Esophagus squamous epithelium (tissue), 5 donors: ENCODE measurements at places on chromosomes 11 and 22.

DNA sequence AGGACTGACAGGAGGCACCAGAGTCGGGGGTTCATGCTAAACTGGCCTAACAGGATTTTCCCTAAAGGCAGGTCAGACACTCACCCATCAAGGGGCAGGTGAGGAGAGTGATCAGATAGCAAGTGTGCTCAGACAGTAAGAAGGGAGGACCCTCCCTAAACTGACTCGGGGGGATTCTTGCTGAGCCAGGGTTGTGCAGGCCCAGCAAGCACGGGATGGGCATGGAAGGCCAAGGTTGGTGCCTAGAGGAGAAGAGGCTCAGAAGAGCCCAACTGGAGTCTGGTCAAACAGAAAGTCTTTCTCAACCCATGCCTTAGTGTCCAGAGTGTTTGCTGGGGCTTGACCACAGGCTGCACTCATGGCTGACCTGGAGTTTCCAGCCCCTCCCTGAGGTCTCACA, 6.2 kb upstream of the APOL1 start:
- no peak for DNase-seq

GRCh38 chr22:38935023-38935422, 22.4 kb upstream of the APOBEC3A start:
- no peak for DNase-seq

DNA sequence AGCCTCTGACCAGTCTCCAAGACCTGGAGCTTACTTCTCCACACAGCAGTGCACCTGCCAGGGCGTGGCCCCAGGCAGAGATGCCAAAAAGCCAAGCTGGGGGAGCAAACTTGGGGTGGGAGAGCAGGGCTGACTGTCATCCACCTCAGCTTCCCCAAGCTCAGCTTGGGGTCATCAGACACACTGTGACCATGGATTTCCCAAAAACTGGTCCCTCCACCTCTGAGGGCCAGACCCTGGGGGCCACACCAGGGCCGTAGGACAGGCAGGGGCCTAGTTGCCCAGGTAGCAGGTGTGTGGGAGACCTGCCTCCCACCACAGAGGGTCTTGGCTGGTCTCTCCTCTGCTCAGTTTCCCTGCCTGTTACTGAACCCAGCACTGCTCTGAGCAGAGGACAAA, 30.6 kb downstream of the ARVCF start:
- DNase-seq: no peak

DNA sequence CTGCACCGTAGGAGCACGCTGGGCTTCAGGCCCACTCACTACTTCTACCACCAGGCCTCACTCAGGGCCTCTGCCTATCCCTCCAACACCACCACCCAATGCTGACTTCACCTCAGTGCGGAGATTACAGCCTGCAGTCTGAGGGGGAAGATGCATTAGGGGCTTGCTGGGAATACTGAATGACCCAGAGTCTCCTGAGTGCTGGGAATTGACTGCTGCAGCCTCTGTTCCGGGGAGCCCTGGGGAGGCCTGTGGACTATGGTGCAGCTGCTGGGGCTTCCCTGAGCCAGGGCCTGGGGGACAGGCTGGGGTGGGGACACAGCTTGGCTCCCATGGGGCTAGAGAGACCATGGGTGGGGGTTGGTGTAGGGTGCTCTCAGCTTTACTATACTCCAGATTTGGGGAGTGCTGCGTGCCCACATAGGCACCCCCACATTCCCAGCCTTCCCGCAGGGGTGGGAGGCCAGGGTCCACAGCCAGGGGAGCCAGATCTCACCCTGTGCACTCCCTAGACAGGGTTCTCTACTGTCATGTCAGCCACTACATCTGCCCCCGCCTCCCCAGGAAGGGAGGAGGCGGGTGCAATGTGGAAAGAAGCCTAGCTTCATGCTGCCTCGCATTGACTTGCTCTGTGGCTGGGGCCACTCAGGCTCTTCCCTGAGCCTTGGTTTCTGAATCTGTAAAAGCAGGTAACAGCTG, 44.4 kb downstream of the GDPD5 start:
- DNase-seq: no peak

GRCh38 chr22:29152045-29152953, 53.4 kb upstream of the EMID1 start:
- DNase-seq: no peak

GRCh38 chr11:3664032-3664630, 7.1 kb downstream of the CHRNA10 start:
- no peak for DNase-seq

DNA sequence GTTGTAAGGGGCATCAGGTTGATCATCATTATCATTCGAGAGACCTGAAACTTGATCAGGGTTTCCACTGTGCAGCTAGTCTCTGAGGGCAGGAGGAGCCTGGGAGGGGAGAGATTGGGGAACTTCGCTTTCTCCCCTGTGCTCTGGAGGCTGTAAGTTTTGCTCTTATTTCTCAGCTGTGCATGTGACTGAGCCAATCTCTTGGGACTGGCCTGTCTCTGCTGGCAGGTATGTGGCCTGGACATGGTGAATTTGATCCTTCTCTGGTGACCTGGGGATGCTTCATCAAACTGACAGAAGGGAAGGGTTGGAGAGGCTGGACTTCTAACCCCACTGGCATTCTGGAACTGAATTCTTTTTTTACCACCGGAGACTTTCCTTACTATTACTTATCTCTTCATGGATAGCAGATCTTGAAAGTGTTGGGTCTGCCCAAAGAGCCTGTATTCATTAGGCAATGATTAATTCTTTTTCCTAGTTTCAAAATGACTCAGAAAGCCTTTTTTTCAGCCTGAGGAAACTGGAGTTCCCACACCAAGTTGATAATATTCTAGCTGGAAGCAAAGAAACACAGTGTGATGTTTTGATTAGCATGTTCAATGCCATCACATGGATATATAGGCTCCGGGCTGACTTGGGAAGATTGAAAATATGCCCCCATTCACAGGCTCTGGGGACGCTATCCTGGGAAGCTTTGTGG, 36.5 kb downstream of the TSPAN18 start:
- no peak for DNase-seq

DNA sequence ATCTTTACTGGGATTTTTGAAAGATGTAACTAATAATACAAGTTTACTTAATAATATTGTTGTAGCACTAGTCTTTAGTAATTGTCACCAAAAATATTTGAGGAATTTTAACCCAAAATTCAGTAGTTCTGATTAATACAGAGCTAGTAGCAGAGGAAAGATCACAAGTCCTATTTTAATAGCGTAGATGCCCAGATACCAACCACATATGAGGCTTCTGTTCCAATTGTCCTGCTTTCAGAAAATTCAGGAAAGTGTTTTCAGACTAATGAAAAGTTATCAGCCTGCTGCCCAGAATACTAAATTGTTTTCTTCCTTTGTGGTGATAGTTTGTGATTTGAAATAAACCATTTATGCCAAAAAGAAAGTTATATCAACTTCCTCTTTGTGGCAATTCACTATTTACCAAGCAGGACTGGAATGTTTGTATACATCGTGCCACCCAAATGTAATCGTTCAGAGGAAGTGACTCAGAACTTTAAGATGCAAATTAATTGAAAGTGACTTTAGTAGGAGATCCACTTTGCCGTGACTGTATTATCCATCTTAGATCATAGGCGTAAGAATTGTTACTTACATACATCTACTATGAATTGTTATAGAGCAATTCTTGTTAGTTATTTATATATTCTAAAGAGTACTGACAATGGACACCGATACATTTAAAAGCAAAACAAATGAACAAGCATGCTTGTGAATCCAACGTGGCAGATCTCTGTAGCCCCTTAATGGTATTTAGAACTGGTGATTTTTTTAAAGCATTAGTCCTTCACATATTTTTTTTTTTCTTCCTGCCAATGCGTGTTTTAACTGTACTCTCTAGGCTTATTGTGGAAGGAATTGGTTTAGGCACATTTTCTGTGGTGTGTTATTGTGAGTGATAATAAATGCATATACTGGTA, 231.0 kb downstream of the DDX10 start:
- no peak for DNase-seq

DNA sequence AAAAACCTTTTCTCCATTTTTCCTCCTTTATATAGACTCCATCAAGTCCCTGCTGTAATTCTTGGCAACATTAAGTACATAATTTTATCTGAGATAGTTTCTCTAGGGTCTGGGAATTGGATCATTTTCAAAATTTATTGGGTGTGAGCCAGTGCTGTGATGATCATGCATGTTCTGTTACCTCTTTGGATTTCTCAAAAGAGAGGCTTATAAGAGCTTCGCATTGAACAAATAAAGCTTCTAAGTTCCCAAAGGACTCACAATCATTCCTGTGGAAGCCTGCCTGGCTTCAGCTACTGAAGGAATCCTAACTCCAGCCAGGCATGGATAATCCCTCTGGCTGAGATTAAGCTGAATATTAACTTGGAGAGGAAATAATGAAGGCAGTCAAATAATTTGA, 208.5 kb downstream of the RAB38 start:
- no peak for DNase-seq

GRCh38 chr11:2945031-2945756, 16.0 kb upstream of the PHLDA2 start:
- no peak for DNase-seq

- no peak for DNase-seq
Observed at GRCh38 chr22:43616645-43617044, 195.5 kb downstream of the EFCAB6 start.

DNA sequence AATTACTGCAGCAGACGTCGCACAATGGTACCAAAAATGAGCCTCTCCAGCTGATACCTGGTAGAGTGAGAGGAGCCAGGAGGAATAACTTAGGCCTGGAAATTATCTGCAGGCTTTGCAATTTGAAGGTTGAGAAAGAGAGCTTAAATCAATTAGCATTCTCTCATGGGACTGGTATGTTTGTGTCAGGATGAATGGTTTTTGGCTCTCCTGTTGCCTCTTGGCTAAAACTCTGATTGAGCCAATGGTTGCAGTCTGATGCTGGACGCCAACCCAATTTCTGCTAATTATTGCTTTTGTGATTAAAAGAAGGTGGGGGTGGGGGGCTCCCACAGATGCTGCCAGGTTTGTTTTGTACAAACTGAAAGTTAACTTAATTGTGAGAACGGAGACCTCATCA, 12.5 kb upstream of the NELL1 start:
- no peak for DNase-seq

- DNase-seq: no peak
Observed at GRCh38 chr11:44366026-44366425, 56.1 kb upstream of the ALX4 start.

GRCh38 chr11:44583353-44583669, 17.8 kb downstream of the CD82 start:
- no peak for DNase-seq

GRCh38 chr11:115718106-115718505, 213.9 kb upstream of the CADM1 start:
- DNase-seq: no peak

- DNase-seq: no peak
Observed at GRCh38 chr11:122804796-122805195, 33.5 kb upstream of the CRTAM start.

DNA sequence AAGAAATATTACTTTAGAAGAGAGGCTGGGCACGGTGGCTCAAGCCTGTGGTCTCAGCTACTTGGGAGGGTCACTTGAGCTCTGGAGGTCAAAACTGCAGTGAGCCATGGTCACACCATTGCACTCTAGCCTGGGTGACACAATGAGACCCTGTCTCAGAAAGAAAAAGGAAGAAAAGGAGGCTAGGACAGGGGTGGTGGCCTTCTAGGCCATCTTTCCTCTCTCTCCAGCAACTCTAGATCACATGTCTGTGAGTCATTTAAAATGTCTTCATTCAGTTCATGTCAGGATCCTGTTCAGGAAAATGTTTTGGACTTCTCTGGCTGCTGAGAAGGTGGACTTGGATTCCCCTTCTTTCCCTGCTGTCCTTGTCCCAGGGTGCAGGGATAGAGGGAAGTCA, 53.3 kb downstream of the PPFIA1 start:
- no peak for DNase-seq

GRCh38 chr22:28442264-28442710, 237.4 kb downstream of the TTC28 start:
- DNase-seq: no peak

DNA sequence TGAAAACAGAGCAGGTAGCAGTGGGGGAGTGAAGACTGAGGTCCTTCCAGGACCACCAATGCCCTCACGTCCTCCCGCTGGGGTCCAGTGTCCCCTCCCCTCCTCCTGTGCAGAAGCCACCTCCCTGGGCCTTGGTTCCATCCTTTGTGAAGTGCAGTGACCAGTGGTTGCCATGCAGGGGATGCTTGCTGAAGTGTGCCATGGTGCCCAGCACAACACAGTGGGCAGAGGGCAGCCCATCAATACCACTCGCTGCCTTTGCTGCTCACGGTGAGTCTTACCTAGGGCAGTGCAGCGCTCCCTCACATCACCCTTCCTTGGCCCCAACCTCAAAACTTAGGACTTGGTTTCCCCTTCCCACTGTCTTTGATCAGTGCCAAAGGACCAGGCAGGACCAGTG, 12.9 kb downstream of the MYEOV start:
- DNase-seq: no peak

DNA sequence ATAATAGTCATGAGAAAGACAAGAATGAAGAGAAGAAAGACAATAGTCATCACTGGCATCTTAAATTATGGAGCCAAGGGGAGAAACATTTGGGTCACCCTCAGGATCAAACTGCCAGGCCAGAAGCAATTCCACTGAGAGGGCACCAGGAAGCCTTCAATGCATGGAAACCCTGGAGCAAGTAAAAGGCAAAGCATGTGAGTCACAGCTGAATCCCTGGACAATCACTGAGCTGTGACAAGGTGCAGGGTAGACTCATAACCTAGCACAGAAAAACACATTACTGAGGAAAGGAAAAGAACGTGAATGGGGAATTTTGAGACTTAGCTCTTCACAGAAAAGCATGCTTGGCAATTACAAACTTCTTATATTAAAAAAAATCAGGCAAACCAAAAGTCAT, 1.6 kb downstream of the KCNJ1 start:
- no peak for DNase-seq

GRCh38 chr11:19650467-19650866, 62.2 kb upstream of the NAV2 start:
- DNase-seq: no peak

- DNase-seq: no peak
Observed at GRCh38 chr11:122910775-122911174, 28.2 kb downstream of the JHY start.

DNA sequence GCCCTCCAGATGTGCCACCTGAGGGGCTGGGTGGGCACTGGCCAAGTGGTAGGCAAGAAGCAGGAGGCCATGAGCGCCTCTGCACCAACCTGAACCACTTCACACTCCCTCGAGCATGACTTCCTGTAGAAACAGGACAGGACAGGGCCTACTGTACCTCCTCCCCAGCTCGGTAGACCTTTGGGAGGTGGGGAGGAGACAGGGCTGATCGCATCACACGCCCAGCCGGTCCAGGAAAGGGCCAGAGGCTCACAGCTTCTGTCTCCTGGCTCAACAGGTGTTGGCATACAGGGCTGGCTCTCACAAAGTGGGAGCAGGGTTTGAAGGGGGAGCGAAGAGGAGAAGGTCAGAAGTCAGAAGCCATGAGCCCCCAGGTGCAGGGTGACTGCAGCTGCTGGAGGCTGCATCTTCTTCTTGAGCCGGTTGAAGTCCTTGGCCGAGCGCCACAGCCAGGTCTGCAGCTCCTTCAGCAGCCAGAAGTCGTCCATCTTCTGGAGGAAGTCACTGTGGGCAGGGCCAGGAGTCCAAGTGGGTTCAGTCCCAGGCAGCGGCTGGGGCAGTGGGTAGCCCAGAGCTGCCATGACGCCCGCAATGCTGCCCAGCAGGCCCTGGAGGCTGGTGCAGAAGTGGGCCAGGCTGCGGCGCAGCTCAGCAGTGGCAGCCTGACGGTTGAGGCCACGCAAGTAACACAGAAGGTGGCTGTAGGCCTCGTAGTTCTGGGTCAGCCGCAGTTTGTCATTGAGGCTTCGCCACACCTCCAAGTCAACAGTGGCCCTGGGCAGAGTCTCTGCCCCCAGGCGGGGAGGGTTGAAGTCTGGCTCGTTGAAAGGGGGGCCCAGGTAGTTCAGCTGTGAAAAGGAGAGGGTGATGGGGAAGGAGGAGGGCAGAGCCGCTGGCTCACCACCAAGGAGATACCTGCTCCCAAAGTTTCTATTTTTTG, 8.3 kb downstream of the CLCF1 start:
- no peak for DNase-seq
